ENCODE measurements at places on chromosomes 5 and 9.

- DNase-seq: peak; percentile 10
Measured at GRCh38 chr5:86894056-86894455, 276.3 kb downstream of the COX7C start.

DNA sequence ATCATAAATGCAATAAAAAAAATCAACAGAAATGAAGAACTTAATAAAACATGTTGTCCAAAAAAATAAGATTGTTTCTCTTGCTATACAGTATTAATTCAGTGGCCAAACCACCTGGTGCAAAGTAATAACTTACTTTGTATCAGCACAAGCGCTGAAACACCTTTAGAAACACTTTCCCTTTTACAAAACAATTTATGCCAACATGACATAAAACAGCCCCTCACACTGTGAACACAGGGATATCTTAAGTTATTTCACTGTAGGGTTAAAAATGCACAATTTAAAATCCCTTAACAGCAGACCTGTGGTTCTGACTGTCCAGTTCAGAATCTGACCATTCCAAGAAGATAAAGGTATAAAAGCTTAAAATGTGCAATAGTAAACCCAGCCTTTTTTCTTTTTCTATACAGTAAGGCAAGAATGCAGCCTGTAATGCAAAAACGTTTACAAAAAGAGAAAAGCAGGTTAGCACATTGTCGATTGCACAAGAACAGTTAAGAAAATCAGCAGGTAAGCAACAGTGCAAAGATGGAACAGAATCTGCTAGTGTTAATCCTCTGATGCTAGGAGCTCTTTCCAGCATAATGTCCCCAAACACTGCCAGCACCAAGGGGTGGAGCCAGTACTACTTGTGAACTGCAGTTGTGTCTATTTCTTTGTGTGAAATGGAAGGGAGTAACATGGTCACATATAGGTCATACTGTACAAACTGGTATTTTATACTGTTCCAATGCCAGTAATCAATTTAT, 21.6 kb downstream of the RAB14 start:
- DNase-seq: no peak

- peak; percentile 22 for DNase-seq
Measured at GRCh38 chr9:101711330-101711941, 27.0 kb downstream of the GRIN3A start.

GRCh38 chr5:88474574-88474973, 205.9 kb upstream of the TMEM161B start:
- no peak for DNase-seq

DNA sequence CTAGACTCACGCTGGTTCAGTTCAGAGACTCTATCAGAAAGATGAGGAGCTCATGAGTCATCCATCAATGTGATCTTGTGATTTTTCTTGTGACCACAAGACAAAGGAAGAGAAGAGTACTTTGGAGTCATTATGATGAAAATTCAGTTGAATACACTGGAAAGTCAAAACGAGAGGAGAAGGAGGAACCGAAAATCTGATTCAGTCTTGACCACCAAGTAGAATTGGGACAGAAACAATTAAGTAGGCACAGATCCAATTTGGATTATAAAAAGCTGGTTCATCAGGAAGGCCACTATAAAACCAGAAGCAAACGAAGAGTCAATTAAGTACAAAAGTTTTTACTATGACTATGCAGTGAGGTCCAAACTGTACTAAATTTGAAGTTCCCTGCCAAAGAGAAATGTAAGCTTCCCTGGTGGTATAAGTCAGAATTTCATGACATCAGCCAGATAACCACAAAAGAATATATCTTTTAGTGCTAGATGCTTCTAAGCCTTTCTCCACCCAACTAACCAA, 90.9 kb downstream of the THBS4 start:
- DNase-seq: peak; percentile 75

DNA sequence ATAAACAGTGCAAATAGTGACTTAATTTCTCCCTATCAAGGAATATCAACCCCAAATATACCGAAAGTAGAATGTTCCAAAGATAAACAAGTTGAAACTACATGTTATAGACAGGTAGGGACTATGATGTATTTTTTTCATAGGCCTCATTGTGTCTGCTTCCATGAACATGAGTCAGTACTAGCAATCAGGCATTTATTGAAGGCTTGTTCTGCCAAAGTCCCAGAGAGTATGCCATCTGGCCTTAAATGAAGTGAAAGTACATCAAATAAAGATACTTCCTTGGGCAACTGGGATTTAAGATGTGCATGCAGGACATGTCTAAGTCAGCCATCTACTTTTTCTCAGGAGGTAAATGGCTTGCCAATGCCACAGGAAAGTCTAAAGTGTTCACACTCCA, 6.5 kb downstream of the GHR start:
- DNase-seq: no peak

- no peak for DNase-seq
Measured at GRCh38 chr5:76755779-76756637, 40.1 kb downstream of the F2R start.

- DNase-seq: no peak
Measured at GRCh38 chr5:118565335-118565971, 422.9 kb downstream of the DTWD2 start.

DNA sequence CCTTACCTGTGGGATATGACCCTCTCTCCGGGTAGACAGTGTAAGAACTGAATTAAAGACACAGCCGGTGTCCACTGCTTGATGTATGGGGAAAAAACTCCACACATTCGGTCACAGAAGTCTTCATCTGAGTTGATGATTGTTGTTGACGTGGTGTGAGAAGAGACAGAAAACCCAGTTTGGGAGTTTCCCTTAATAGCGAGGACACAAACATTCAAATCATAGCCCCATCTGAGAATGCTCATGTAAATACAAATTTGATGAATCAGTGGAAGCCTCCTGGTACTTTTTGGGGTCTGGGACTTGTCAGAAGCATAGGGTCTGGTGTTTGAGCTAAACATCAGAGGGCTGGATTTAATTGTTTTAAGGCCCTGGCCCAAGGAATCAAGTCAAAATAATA, 11.0 kb downstream of the HAVCR1 start:
- no peak for DNase-seq

DNA sequence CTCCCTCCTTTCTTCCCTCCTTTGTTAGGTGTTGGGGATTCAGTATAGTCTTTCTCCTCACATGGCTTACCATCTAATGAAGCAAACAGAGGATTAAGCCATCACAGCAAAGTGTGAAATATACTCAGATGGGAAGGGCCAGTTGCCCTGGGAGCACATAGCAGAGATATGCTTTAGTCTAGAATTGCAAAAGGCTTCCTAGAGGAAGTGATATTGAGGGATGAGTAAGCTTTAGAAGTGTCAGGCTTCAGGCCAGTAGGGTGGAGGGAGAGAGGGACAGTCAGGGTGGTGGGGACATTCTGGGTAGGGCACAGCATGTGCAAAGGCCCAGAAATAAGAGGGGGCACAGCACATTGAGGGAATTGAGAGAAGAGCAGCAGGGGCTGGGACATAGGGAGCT, 46.2 kb upstream of the GLRA1 start:
- DNase-seq: no peak

GRCh38 chr5:56507351-56507930, 274.3 kb upstream of the ANKRD55 start:
- no peak for DNase-seq

GRCh38 chr5:1801967-1802295, 724 bp downstream of the NDUFS6 start:
- DNase-seq: peak; percentile 26

DNA sequence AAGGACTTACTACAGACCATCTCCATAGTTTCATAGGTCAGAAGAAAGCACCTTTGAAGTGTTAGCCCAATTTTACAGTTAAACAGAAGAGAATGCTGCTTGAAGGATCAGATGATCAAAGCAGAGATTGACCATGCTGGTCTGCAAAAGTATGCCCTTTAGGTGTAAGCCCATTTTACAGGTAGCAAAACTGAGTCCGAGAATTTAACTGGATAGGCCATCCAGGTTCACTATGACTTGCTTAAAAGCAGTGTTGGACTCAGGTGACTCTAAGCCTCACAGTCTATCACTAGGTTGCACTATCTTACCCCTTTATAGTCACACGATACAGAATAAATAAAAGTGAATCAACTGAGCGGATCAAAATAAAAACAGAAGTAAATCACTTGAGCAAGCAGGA, 212.7 kb downstream of the DCP2 start:
- no peak for DNase-seq

GRCh38 chr9:6215562-6215961, at the start of gene IL33:
Gene IL33, plus strand, starts transcription at chr9:6215807. Its CDS starts 25,888 bp downstream, at chr9:6241695.
- peak; percentile 55 for DNase-seq

GRCh38 chr9:12819436-12820185, 44.8 kb downstream of the LURAP1L start:
- peak; percentile 34 for DNase-seq

- DNase-seq: peak; percentile 44
Measured at GRCh38 chr5:68423154-68423811, 207.7 kb downstream of the PIK3R1 start.

GRCh38 chr5:180668835-180669596, 19.6 kb upstream of the FLT4 start:
- no peak for DNase-seq

DNA sequence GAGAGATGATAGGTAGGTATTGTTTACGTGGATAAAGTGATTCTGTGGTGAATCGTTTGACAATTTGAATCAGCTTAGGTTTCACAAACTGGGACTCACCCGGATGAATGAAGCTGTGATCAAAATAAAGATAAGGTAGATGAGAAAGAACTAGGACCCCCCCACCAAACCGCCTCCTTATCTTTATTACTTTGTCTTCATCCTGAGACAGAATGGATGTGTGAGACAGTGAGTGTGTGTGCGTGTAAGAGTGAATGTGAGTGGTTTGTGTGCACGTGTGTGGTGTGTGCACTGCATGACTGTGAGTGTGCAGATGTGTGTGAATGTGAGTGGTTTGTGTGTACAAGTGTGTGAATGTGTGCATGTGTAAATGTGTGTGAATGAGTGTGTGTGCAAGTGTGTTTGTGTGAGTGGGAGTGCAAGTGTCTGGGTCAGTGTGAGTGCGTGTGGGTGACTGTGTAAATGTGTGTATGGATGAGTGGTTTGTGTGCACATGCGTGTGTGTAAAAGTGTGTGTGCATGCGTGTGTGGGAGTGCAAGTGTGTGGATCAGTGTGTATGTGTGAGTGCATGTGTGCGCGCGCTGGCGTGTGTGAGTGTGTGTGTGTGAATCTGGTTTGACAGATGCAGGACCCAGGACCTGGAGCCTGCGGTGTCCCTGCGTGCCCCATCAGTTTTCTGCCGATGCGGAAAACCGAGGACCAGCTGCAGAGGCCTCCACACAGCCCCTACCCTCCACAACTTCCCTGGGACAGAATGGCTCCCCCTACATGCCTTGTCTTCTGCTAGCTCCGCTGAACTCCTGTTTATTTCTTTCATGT, 11.4 kb upstream of the ENG start:
- no peak for DNase-seq

DNA sequence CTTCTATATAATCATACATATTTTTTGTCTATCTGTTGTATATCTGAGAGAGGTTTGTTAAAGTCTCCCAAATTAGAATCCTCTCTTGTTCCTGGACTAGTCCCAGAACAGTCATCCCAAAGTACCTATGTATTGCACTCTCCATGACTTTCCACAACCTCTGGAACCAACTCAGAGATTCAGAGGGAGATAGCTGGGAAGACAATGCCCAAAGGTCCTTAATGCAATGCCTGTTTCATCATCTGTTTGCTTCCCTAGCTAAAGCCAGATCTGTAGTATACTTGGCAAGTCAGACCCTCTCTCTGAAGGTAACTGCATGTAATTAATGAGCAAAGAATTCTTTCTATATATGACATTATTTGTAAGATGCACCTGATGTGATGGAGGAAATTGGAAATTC, 89.4 kb downstream of the ZNF474 start:
- no peak for DNase-seq

GRCh38 chr5:109681763-109682162, 8.0 kb upstream of the MAN2A1 start:
- no peak for DNase-seq

- no peak for DNase-seq
Measured at GRCh38 chr5:135430135-135430437, 17.1 kb downstream of the DCANP1 start.

- peak; percentile 84 for DNase-seq
Measured at GRCh38 chr5:72133212-72133990, 26.1 kb downstream of the MAP1B start.

GRCh38 chr9:37512437-37512836, 26.7 kb downstream of the POLR1E start:
- no peak for DNase-seq

- no peak for DNase-seq
Measured at GRCh38 chr9:5278486-5278885, 26.0 kb downstream of the RLN2 start.

GRCh38 chr5:122263352-122264030, 48.5 kb upstream of the SNCAIP start:
- DNase-seq: peak; percentile 39

DNA sequence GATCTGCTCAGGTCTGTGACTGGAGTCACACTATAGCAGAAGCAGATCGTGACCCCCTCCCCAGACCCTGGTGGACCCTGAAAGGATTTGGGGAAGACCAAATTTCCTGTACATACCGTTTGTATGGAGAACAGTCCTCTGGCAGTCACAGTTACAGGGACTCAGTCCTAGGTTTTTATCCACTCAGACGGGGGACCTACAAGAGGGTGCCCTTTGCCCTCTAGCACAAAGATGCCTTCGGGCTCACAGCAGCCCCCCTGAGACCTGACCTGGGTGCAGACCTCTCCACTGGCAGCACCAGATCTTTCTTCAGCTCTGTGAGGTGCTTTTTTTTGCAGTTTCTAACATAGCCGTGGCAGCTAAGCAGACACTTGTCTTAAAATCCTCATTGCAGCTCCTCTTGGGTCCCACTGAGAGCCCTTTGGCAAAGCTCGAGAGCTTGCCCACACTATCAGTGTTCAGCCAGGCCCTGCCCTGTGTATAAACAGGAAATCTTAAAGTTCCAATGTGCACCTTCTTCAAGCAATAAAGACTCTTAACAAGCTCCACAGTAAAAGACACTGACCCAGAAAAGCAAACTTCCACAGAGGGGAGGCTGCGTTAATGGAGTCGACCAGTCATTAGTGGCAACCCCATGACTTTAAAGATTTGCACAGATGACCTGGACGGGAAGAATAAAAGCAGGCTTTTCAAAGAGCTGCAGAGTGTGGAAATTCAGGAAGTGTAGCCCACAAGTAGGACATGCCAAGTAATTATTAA, 71.8 kb upstream of the LHFPL2 start:
- DNase-seq: no peak

DNA sequence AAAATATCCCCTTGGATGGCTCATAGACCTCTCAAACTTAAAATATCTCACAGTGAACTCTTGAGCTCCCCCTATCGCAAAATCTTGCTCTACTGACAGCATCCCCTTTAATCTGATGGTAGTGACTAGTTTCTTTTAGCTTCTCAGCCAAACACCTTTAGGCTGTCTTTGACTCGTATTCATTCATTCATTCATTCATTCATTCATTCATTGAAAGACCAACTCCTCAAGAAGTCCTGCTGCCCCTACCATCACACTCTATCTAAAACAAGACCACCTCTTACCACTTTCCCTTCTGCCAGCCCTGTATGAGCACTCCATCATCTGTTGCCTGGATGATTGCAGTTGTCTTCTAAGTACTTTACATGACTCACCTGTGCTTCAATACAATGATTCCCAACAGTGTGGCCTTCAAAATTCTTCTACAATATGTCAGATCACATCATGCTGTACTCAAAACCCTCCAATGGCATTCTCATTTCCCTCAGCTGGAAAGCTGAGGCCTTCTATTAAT, 46.8 kb downstream of the ITGA2 start:
- peak; percentile 65 for DNase-seq
